ENCODE measurements at places on chromosomes 2 and 18. TPM values are rescaled to one million over a fixed set of nuclear protein-coding genes. Genes with fewer than 3 reads are reported as not detected.
A peak's percentile ranks its signal among the peaks of the same experiment; 100 is the strongest.

CROCC2 gene
- total RNA-seq: 0.30 TPM

TMEM247 gene
- not detected for total RNA-seq

LDLRAD4 gene
- total RNA-seq: 28.2 TPM

TMEM178A gene
- 3.2 TPM for total RNA-seq

CD8B2 gene
- total RNA-seq: 0.10 TPM

ACADL gene
- total RNA-seq: 3.6 TPM

AGXT gene
- 0.10 TPM for total RNA-seq

ASB1 gene
- 13.4 TPM for total RNA-seq

SLC5A7 gene
- 0.10 TPM for total RNA-seq

SULT1C3 gene
- not detected for total RNA-seq

DNA sequence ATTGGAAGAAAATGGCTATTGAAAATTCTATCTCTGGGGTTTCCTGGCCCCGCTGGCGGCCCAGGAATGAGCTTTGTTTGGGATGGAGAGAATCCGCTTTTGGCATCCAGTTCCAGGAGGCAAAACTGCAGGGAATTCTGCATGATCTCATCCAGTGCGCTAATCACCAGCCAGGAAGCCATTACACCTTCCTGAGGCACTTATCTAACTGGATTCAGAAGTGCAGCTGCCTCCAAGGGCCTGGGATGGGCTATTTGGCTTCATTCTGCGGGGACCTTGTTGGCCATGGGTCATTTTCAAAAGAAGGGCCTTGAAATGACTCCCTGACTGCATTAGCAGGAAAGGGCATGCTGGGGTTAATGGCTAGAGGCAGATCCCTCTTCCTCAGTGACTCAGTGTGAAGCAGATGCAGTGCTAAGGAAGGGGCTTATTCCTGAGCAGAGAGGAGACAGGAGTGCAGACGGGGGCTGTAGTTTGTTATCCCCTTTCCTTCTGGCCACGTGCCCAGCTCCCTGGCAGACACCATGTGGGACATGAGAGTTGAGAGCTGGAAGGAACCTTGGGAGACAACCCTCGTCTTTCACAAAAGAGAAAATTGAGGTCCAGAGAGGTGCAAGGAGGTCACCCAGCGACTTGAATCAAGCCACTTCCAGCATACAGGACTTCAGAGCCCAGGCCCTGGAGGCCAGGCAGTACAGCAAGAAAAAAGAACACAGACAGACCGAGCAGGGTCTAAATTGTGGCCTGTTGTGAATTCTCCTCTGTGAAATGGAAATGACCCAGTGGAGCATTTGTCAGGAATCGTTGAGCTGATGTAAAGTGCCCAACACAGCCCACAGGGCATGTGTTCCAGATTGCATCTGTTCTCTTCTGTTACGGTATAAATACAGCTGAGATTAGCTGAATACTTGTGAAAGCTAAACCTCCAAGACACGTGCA, 161.8 kb downstream of the PRKCE start:
- peak; percentile 70 for DNase-seq

DNA sequence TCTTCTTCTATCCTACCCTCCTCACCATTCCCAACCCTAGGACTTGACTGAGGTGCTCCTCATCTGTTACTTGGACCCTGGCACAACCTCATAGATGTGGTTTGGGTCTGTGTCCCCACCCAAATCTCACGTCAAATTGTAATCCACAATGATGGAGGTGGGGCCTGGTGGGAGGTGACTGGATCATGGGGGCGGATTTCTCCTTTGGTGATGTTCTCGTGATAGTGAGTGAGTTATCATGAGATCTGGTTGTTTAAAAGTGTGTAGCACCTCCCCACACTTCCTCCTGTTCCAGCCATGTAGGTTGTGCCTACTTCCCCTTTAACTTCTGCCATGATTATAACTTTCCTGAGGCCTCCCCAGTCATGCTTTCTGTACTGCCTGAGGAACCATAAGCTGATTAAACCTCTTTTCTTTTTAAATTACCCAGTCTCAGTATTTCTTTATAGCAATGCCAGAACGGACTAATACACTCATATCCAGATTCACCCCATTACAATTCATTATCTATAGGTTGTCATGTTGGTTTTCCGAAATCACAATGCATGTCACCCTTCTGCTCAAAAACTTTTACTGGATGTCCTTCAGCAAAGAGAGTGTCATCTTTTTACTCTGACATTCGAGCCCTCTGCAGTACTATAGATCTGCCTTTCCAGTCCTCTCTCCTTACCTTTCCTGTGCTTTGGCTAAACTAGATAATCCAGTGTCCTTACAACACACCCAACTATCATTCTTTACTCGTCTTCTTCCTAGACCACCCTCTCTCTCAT, 45.7 kb downstream of the APOB start:
- DNase-seq: no peak

DNA sequence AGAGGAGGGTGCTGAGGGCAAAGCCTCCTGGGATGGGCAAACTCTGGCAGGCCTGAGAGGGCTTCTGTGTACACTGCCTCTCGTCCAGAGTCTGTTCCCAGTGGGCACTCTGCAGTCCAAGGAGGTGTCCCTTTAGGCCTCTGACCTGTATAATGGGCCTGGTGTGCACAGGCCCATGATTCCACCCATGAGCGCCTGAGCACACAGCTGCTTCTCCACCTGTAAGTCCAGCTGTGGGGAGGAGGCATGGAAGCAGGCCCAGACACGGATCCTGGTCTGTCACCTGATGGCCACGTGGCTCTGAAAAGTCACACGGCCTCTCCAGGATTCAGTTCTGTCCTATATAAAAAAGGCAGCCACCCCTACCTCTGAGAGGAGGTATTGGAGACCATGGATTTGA, 57.0 kb downstream of the PARD6G start:
- no peak for DNase-seq

- no peak for DNase-seq
Measured at GRCh38 chr2:59816075-59816474, 737.4 kb downstream of the BCL11A start.

DNA sequence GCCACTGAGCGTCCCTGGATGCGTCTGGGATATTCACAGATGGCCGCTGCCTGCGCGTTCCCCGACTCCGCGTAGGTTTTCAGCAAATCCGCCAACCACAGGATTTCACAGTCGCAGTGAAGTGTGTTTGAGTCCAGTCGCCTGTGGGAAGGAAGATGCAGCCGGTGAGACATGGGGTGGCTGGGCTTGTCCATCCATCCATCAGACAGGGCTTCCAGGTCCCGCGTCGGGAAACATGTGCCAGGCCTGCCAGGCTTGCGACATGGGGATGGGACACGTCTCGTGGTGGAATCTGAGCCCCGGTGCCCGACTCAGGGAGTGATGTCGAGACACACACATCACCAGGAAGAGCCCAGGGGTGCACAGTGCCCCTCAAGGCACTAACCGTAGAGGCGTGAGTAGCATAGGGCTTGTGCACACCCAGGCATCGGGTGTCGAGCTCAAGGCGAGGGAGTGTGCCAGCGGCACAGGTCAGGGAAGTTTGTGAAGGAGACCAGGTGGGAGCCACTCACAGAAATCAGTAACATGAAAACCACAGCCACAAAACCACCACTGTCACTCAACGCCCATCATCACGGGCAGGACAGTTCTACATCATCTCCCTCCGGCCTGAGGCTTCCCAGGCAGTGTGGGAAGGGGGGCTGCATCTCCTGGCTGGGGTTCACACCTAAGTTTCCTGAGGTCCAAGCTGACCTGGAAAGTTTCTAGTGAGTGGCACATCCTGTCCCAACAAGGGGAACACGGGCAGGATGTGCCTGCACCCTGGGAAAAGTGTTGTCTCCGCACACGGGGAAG, 63.9 kb downstream of the PXDN start:
- DNase-seq: no peak

- no peak for DNase-seq
Measured at GRCh38 chr2:145123606-145124005, 603.7 kb upstream of the ZEB2 start.

GRCh38 chr2:175218551-175218950, 37.0 kb upstream of the ATP5MC3 start:
- no peak for DNase-seq

DNA sequence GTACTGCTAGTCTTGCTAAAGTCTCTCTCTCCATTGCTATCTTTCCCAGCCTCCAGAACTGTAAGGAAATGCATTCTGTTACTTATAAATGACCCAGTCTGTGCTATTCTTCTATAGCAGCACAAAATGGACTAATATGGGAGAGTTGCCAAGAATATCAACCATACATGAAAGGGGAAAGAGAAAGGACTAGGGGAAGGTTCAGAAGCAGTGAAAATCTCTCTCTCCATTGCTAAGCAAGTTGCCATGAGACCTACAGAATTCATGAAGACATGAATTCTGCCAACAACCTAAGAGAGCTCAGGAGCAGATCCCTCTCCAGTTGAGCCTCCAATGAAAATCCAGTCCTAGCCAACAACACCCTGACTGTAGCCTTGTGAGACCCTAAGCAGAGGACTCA, 3.6 kb upstream of the TRABD2A start:
- DNase-seq: no peak

- no peak for DNase-seq
Measured at GRCh38 chr2:43676322-43677050, at the start of gene C1GALT1C1L. Gene C1GALT1C1L (minus strand): TSS chr2:43676429. CDS start chr2:43676322, 107 bp downstream.

GRCh38 chr2:182018218-182018617, 32.6 kb downstream of the PPP1R1C start:
- no peak for DNase-seq

GRCh38 chr18:2179498-2180183, 391.7 kb downstream of the METTL4 start:
- no peak for DNase-seq

DNA sequence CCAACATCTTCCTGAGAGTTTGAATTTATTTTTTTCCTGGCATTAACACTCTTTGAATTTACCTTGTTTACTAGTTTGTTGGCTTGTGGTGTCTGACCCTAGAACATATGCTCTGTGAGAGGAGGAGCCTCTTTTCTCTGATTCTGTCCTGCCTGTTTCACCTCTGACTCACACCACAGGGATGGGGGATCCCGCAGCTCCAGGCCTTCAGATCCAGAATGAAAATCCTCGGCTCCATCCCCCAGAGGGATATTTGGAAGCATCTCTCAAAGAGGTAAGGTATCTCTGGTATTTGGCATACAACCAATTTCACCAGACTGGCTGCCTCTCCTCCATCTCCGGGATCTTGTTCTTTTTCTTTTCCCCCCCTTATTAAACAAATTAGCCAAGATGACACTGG, 104.7 kb downstream of the GPR39 start:
- no peak for DNase-seq

DNA sequence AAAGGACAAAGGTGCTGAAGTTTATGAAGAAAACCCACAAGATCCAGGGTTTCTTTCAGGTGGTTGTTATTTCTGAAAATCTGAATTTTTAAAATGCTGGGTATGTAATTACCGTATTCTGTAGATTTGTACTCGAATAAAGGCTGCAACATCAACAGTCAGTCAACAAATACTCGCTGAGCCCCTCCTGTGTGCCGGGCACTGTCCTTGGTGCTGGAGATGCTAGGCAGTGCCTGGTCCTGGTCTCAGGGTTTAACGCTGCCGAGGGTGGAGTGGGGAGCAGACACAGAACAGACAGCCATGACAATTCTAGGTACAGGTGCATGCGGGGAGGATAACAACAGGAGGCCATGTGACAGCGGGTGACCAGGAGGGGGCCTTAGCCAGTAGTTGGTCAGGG, 27.2 kb upstream of the PDIA6 start:
- no peak for DNase-seq

GRCh38 chr2:214881647-214882202, 72.2 kb upstream of the BARD1 start:
- no peak for DNase-seq

DNA sequence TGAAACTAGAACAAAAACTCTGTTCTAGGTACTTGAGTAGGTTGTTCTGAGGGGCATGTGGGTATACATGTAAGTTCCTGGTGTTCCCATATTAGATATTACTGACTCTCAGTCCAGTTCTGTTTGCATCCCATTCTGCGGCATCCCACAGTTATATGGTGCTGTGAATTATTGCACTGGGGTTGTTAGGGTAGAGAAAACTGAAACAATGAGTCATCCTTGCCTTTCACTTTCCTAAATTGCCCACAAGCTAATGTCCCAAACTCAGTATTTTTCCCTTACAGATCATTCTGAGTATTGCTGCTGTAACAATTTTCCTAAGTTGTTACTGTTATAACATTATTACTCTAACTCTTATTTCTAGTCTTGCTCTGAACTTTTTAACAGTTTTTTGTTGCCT, 3.0 kb downstream of the WDR75 start:
- DNase-seq: no peak

- DNase-seq: no peak
Measured at GRCh38 chr18:33836564-33836963, 258.5 kb downstream of the ASXL3 start.

DNA sequence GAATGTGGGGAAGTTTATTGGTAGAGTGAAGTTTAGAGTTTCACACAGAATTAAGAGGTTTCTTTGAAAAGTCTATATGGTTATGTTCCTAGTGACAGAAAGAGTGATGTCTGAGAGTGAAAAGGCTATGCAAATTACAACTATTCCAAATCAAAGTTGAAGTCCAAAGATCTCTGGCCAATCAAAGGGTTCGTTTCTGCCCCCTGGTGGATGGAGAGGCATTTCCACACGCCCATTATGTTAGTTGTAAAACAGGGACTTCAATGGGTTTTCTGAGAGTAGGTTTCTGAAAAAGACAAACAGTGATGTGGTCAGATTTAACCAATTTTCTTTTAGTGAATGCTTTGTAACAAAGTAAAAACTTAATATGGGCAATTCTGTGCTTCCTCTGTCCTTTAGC, 441.5 kb upstream of the POU3F3 start:
- no peak for DNase-seq

DNA sequence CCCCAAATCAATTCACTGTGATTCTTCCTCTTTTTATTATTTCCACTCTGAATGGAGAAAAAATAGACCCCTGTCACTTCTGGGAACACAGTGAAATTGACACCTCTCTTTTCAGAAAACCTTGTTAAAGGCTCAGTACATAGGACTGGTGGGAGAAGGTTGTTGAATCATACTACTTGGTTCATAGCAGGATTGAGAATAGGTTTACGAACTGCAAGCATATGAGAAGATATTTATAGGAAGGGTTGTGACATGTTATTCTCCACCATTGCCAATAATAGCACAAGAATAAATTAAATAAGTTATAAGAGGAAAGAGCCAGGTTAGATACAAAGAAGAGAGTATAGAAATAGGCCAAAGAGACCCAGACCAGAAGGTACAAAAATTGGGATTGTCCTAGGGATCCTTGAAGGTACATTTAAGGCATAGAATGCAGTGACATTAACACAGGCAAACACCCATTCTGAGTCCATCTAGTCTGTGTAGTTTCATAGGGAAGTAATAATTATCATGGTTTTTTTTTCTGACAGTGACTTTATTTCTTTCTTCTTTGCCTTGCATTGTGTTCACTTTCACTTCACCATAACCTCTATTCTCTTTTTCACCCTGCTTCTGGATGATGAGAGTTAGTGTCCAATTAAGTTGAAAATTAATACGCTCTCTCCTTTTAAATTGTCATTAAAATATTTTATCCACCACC, 21.8 kb upstream of the SERPINE2 start:
- DNase-seq: no peak

GRCh38 chr2:240277073-240277806, 136.8 kb upstream of the OTOS start:
- DNase-seq: no peak

- no peak for DNase-seq
Measured at GRCh38 chr2:225236769-225237323, 162.7 kb upstream of the NYAP2 start.

GRCh38 chr2:219500135-219500534, 1.4 kb downstream of the GMPPA start:
- DNase-seq: no peak
